Uterus (tissue), 4 donors: ENCODE measurements at places on chromosomes 1 and 21. TPM values are rescaled to one million over a fixed set of nuclear protein-coding genes. Genes with fewer than 3 reads are reported as not detected.
A peak's percentile ranks its signal among the peaks of the same experiment; 100 is the strongest.

GRCh38 chr1:215076322-215076721 is 6.2 kb upstream of the KCNK2 start:
- H3K27me3 ChIP-seq: no peaks in the 10 kb centered on the region
- H3K36me3 ChIP-seq: no peaks in the 10 kb centered on the region
- H3K27ac ChIP-seq: no peak overlapping the region
- no peak overlapping the region for H3K4me3 ChIP-seq

DNA sequence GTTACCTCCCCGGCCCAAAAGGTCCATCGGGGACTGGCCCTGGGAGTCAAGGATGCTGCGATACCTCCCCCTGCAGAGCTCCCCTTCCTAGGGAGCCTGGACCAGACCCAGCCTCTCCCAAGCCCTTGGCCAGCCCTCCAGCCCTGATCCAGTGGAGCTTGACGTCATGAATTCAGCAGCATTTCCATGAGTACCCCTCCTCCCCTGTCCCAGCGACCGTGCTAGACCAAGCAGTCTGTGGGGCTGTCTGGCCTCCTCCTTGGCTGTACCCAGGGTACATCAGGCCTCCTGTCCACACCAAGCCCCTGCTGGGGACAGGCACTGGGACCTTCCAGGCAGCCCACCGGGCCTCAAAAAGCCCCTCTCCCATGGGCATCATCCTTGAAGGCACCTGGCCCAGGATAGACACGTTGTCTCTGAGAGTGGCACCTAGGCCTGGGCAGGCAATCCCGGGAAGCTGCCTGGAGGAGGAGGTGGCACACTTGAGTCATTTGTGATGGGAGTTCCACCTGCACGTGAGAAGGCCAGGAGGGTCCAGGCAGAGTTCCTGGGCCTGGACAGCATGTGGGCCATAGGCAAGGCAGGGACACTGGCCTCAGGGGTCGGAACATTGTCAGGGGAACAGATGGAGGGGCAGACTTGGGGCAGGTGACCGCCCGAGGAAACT is 46.4 kb downstream of the WNT9A start:
- H3K36me3 ChIP-seq: no peaks in the 10 kb centered on the region
- no peak for DNase-seq
- H3K4me1 ChIP-seq: no peaks in the 10 kb centered on the region
- no peak overlapping the region for H3K27ac ChIP-seq
- no peaks in the 10 kb centered on the region for H3K27me3 ChIP-seq
- H3K4me3 ChIP-seq: no peak overlapping the region

- no peaks in the 10 kb centered on the region for H3K36me3 ChIP-seq
- H3K4me1 ChIP-seq: no peaks in the 10 kb centered on the region
- H3K27me3 ChIP-seq: no peaks in the 10 kb centered on the region
- H3K27ac ChIP-seq: no peak overlapping the region
- DNase-seq: no peak
- no peak overlapping the region for H3K4me3 ChIP-seq
Observed at GRCh38 chr21:42243026-42243425, 24.1 kb downstream of the ABCG1 start.

- no peaks in the 10 kb centered on the region for H3K36me3 ChIP-seq
- no peaks in the 10 kb centered on the region for H3K27me3 ChIP-seq
- H3K4me1 ChIP-seq: no peaks in the 10 kb centered on the region
- no peak overlapping the region for H3K27ac ChIP-seq
- no peak for DNase-seq
Observed at GRCh38 chr1:227568593-227568992, 5.2 kb downstream of the ZNF678 start.

DNA sequence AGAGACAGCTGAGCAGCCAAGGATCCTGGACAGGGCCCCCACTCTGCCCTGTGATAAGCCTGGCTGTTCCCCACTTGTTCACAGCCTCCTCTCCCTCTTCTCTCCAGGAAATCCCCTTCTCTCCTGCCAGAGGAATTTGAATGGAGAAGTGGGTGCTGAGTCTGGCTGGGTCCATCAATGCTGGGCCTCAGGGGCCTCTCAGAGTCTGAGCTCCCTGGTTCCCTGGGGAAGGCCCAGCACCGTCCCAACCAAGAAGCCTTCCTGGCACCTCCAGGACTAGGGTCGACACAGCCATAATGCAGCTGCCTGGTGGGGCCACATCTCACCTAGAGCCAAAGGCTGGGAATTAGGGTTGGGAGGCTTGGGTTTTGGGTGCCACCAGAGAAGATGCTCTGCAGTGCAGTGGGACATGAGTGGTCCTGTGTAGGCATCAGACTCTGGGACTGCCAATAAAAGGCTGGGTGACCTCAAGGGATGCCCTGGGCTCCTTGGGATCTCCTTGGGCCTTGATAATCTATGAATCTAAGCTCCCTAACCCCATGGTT is 2.5 kb downstream of the MYBPH start:
- H3K36me3 ChIP-seq: no peaks in the 10 kb centered on the region
- H3K4me1 ChIP-seq: no peaks in the 10 kb centered on the region
- no peak overlapping the region for H3K27ac ChIP-seq
- no peaks in the 10 kb centered on the region for H3K27me3 ChIP-seq
- no peak overlapping the region for H3K4me3 ChIP-seq
- no peak for DNase-seq

- H3K27me3 ChIP-seq: no peaks in the 10 kb centered on the region
- peak; percentile 23 for DNase-seq
- H3K4me1 ChIP-seq: no peaks in the 10 kb centered on the region
- H3K4me3 ChIP-seq: no peak overlapping the region
Observed at GRCh38 chr1:184419350-184420161, 32.7 kb downstream of the C1orf21 start.

DNA sequence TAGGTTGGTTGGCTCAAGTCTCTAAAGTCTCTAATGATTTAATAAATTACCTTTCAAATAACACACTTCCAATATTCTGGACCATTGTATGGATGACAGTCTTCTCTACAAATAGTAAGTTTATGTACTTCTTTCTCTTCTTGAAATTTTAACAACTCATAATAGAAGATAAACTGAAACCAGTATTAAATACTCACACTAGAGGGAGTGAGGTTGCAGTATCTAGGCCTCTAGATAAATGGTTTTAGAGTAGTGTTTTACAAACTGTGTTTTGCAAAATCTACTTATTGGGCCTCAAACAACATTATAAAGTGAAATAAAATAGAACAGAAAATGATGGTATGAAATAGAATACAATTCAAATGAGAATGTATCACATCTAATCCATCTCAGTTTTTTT is 479.9 kb upstream of the BRINP3 start:
- no peaks in the 10 kb centered on the region for H3K27me3 ChIP-seq
- no peaks in the 10 kb centered on the region for H3K4me1 ChIP-seq
- no peak overlapping the region for H3K27ac ChIP-seq
- H3K36me3 ChIP-seq: no peaks in the 10 kb centered on the region
- DNase-seq: no peak

DNA sequence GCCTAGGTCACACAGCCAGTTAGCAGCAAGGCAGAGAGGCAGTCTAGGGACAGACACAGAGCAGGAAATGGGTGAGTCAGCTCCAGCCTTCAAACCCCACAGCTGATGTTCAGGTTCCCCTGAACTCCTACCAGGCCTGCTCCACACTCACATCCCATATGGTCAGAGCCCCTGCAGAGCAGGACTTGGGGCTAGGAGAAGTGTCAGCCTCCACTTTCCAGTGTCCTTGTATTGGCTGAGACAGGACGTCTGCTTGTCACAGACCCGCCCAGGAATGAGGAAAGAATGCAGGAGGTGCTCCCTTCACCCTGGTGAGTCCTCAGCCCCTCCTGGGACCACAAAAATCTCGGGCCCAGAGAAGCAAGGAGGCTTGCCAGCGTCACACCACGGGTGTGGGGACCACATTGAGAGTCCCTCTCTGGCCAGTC is 92.5 kb downstream of the LACTBL1 start:
- no peak overlapping the region for H3K4me3 ChIP-seq
- no peaks in the 10 kb centered on the region for H3K36me3 ChIP-seq
- DNase-seq: no peak
- H3K27me3 ChIP-seq: no peaks in the 10 kb centered on the region
- H3K4me1 ChIP-seq: no peaks in the 10 kb centered on the region

GRCh38 chr1:150513351-150513791 is 2.2 kb upstream of the FALEC start:
- H3K36me3 ChIP-seq: no peaks in the 10 kb centered on the region
- no peaks in the 10 kb centered on the region for H3K27me3 ChIP-seq
- no peak overlapping the region for H3K4me3 ChIP-seq

- H3K4me1 ChIP-seq: no peaks in the 10 kb centered on the region
- peak overlapping the region; percentile 78 for H3K27ac ChIP-seq
- H3K27me3 ChIP-seq: no peaks in the 10 kb centered on the region
- H3K36me3 ChIP-seq: no peaks in the 10 kb centered on the region
Observed at GRCh38 chr1:11736746-11737639, 1.1 kb downstream of the AGTRAP start.

DNA sequence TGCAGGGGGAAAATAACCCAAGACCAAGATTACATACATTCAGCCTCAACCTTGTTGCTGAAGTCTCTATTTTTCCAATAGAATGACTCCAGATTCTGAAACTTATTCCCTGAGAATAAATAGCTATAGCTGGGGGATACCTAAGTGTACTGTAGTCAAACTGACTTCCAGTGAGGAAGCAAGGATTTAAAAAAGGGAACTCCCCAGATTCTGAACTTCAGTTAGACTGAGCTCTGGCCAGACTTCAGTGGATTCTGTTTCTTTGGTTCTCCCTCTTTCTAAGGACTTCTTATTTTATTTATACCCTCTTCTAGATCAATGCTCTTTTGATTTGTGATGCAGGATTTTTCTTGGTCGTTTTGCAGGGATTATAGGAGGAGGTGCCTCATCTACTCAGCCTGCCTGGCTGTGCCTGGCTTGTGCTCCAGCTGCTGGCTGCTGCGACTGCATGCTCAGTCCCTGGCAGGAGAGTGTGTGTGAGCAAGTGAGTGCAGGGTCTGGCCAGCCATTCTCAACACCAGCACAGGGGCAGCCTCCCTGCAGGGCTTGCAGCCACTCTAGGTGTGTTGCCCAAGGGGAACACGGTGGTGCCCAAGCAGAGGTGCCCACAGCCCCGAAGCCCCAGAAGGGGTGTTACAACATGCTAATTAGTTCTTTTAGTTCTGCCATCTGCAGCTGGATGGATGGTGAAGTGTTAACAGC is 43.0 kb downstream of the SPATA17 start:
- H3K27me3 ChIP-seq: no peaks in the 10 kb centered on the region
- no peaks in the 10 kb centered on the region for H3K4me1 ChIP-seq
- no peak overlapping the region for H3K27ac ChIP-seq
- DNase-seq: no peak
- no peak overlapping the region for H3K4me3 ChIP-seq
- no peaks in the 10 kb centered on the region for H3K36me3 ChIP-seq

DNA sequence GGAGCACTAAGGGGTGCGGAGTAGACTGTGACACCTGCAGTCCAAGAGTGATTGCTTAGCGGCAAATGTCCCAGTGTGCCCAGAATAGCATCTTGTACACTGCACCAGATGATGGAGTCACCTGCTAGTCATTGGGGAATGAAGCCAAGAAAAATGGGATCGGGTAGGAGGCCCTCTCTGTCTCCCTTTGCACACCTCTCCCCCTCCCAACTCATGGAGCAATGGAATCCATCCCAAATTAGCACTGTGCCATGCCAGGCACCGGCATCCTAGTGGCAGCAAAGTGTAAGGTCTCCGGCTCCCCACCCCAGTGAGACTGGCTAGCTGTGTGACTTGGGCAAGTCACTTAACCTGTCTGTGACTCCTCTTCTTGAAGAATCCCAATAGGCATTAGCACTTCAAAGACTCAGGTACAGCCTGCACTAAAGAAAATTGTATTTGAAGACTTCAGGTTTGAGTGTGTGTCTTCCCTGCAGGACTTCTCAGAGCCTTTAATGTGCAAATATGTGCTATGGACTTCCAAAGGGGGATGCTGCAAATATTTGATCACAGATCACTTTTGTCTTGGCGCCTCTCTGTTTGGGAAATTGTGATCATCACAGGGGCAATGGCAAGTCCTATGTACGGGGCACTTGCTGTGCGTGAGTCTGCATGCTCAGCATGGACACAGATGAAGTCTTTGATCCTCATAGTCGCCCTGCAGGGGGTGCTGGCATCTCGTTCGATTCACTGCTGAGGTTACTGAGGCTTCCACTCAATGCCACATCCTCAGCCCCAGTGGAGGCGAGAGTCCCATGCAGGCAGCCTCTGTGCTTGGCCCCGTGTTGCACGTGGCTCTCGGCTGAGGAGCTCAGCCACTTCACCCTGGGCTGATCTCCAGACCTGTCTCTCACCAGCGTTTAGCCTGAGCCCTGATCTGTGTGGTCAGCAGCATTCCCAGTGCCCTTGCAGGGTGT is 272.9 kb upstream of the C1orf174 start:
- no peak overlapping the region for H3K27ac ChIP-seq
- no peaks in the 10 kb centered on the region for H3K36me3 ChIP-seq
- no peaks in the 10 kb centered on the region for H3K27me3 ChIP-seq
- no peaks in the 10 kb centered on the region for H3K4me1 ChIP-seq
- no peak for DNase-seq

DNA sequence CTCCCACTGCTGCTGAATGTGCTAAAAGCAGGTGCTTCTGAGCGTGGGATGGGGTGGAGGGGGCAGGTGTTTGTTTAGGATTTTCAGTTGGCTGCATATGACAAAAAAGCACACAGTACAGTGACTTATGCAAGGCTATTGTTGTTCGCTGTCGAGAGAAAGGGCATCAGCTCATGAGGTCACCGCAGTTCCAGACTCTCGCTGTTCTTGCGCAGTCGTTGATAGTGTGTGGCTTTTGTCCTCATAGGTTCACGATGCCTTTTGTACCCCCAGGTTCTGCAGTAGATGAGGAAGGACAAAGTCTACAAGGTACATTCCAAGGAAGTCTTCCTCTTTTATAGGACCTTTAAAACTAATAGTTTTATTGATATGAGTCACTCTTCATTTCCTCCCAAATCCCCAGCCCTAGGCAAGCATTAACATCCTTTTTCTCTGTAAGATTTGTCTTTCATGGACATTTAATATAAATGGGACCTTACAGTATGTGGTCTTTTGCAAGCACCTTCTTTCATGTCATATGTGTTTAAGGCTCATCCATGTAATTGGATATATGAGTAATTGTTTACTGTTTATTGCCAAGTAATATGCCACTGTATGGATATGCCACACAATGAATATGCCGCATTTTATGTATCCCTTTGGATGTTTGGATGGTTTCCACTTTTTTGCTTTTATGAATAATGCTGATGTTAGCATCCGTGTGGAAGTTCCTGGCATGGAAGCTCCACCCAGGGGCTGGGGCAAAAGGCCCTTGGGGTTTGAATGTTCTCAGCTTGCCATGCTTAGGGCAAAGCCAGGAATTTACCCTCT is 14.5 kb upstream of the NLRP3 start:
- DNase-seq: no peak
- H3K4me1 ChIP-seq: no peaks in the 10 kb centered on the region
- no peak overlapping the region for H3K4me3 ChIP-seq
- no peaks in the 10 kb centered on the region for H3K36me3 ChIP-seq

KPRP gene
- not detected for total RNA-seq

TRIM58 gene
- total RNA-seq: 0.88 TPM

KLHDC8A gene
- 7.5 TPM for total RNA-seq

KCNQ4 gene
- total RNA-seq: 7.4 TPM

TAL1 gene
- 10.9 TPM for total RNA-seq

PPIAL4G gene
- 0.12 TPM for total RNA-seq
